ENCODE measurements at places on chromosomes 1 and 21. TPM values are rescaled to one million over a fixed set of nuclear protein-coding genes. Genes with fewer than 3 reads are reported as not detected.

Gene ADAMTS1
- 1.7 TPM for total RNA-seq

Gene RORC
- total RNA-seq = 2.6 TPM

Gene CYP4Z1
- total RNA-seq = not detected

Gene SPRR4
- not detected for total RNA-seq

Measured in activated T-helper 1 cell treated with anti-CD3 and anti-CD28 coated beads, Interleukin-12 subunit alpha, Interleukin-12 subunit beta, Interleukin-2, Interleukin-4 antibody, amounts not matched to agents 30 ng/mL and 10 ng/mL and 1 ng/mL, durations not matched to agents 14 hours and 24 hours and 36 hours (primary cell).